ENCODE measurements at places on chromosomes 6 and 20.

GRCh38 chr6:53119772-53120409, 28.8 kb downstream of the GCM1 start:
- DNase-seq = peak; percentile 23

DNA sequence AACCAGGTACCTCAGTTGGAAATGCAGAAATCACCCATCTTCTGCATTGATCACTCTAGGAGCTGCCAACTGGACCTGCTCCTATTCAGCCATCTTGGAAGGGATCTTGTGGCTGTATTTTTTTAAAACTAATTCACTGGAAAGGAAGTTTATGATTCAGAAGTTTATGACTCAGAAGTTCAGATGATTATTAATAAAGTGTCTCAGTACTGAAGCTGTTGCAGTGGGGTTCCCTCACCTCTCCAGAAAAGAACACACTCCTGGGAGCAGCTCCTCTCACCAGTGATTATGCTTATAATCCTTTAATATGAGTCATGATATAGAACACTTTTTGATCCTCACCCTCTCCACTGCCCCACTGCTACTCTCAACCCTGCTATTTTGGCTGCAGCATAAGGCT, 291.2 kb upstream of the HS3ST5 start:
- peak; percentile 31 for DNase-seq

DNA sequence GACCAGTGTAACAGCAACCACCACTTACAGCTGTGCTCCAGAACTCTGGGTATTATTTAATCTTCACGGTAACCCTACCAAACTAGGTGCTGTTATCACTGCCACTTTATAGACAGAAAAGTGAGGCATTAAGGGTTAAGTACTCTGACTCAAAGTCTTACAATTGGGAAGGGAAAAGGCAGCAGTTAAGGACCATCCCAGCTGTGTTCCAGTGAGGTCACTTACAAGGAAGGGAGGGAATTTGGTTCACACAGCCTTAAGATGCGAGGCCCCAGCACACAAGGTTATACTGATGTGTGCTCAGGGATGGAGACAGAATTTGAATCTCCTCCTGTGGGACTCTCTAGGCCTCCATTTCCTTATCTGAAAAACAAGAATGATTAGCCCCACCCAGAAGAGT, 46.7 kb downstream of the TRERF1 start:
- DNase-seq = peak; percentile 56

DNA sequence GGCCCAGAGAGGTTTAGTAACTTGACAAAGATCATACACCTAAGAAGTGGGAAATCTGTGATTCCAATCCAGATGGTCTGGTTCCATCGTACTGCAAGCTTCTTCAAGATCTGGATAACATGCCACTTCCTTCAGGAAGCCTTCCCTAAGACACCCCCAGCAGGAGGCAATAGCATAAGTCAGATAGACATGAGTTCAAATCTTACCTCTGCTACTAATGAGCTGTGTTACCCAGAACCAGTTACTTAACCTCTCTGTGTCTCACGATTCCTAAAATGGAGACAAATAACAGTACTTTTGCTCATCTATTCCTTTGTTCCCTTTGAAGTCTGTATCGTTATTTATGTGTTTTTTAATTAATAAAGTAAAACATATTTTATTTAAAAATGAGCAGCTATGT, 22.3 kb upstream of the OCSTAMP start:
- DNase-seq = no peak

- DNase-seq = peak; percentile 99
Measured at GRCh38 chr6:22880686-22881433, 311.5 kb downstream of the HDGFL1 start.

DNA sequence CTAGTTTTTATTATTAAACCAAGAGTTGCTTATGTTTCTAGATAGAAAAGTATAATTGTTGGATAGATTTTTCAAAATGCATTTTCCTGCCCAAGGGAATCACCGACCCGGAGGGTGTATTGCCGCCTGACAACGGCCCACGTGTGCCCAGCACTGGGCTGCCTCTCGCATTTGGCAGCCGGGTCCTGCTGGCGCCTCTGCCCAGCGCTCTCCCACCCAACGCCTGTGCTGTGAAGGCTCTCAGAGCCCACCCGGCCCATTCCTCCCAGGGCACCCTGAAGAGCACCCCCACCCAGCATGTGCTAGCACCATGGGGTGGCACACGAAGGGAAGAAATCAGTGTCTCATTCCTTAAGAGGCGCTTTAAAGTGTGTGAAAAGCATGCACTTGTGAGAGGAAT, 88.3 kb upstream of the AFDN start:
- DNase-seq = no peak

DNA sequence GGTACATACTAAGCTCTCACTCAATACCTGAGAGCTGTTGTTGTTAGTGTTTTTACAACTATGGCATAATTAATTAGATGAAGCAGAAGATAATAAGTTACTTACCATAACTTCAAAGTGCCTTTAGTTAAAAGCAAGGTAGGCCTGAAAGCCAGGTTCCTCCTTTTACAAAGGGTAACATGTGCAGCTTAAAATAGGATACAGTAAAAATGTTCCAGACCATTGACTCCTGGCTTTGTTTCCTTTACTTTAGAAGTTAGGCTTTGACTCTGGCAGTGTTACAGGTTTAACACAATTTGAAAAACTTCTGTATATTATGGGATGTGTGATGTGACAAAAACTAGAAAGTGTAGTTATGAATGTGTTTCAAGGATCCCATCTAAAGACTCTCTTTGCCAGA, 522.5 kb downstream of the EPM2A start:
- no peak for DNase-seq

DNA sequence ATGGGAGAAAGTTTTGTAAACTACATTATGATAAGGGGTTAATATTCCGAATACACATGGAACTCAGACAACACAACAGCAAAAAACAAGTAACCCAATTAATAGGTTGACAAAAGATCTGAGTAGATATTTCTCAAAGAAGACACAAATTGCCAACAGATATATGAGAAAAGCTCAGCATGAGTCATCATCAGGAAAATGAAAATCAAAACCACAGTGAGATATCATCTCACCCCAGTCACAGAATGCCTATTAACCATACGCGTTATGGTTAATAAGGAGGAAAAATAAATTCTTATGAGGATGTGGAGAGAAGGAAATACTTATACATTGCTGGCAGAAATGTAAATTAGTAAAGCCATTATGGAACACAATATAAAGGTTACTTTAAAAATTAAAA, 695.0 kb downstream of the COL12A1 start:
- DNase-seq = peak; percentile 49

DNA sequence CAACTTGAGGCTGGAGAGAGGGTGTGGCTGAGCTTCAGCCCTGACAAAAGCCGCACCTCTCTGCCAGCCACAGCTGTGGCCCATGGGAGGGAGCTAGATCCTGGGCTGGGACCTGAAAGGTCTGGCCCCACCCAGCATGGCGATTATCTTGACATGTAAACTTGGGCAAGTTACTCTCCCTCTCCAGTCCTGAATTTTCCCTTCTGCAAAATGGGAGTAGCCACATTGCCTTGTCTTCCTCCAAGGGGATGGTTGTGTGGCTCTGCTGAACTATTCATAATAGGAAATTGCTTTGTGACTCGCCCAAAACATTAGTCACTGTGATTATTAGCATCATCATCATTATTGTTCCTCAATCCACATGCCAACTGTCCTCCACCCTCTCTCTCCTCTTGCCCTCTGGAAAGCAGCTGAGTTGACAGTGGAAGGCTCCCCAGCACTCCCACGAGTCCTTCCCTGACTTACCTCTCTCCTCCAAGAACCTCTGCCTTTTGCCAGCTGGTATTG, 23.0 kb upstream of the RBPJL start:
- DNase-seq = no peak

- DNase-seq = no peak
Measured at GRCh38 chr20:63772781-63773518, 33.4 kb downstream of the SLC2A4RG start.

- DNase-seq = no peak
Measured at GRCh38 chr6:8859501-8859900, 424.2 kb upstream of the SLC35B3 start.

DNA sequence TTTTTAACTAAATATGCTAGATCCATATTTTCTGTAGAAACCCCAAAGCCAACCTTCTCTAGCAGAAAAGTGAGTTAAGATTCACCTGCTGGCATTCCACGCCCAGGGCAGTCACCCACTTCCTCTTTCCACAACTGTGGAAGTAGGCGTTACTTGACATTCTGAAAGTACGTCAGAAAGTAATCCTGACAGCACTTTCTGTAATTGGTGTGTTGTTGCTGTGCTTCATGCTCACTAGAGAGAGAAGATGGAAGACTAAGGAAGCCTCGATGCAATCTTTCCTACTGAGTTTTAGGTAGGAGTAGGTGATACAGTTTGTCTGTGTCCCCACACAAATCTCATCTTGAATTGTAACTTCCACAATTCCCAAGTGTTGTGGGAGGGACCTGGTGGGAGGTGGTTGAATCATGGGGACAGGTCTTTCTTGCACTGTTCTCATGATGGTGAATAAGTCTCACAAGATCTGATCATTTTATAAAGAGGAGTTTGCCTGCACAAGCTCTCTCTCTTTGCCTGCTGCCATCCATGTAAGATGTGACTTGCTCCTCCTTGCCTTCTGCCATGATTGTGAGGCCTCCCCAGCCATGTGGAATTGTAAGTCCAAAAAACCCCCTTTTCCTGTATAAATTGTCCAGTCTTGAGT, 101.1 kb downstream of the MAP3K7 start:
- no peak for DNase-seq

- DNase-seq = peak; percentile 76
Measured at GRCh38 chr6:125232466-125232865, 69.3 kb downstream of the HDDC2 start.

GRCh38 chr6:121760191-121760590, 324.7 kb downstream of the GJA1 start:
- no peak for DNase-seq

GRCh38 chr6:17059850-17060249, 42.0 kb upstream of the STMND1 start:
- no peak for DNase-seq

- no peak for DNase-seq
Measured at GRCh38 chr6:137471986-137472385, 22.2 kb downstream of the OLIG3 start.

GRCh38 chr20:41443691-41444090, 77.1 kb upstream of the EMILIN3 start:
- no peak for DNase-seq

DNA sequence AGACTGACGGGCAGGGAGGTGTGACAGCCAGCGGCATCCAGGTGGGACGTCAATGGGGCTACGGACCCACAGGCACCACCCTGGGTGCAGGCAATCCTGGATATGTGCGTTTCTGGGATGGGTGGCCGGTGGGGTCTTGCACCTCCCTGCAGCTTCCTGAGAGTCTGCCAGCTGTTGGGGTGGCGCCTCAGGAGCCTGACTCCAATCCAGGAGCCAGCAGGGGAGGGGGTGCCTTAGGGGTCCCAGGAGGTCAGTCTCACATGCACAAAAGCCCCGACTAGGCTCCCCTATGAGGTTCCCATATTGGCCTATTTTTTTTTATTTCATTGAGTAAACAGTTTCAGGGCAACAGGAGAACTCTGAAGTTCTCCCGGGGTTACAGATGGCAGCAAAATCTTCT, 73.3 kb downstream of the GINS1 start:
- DNase-seq = no peak

- peak; percentile 77 for DNase-seq
Measured at GRCh38 chr6:111823831-111824607, 49.2 kb downstream of the FYN start.

GRCh38 chr6:103675807-103676406, 1183.8 kb downstream of the HACE1 start:
- no peak for DNase-seq

GRCh38 chr20:46799781-46800408, 90.4 kb downstream of the SLC2A10 start:
- DNase-seq = no peak

DNA sequence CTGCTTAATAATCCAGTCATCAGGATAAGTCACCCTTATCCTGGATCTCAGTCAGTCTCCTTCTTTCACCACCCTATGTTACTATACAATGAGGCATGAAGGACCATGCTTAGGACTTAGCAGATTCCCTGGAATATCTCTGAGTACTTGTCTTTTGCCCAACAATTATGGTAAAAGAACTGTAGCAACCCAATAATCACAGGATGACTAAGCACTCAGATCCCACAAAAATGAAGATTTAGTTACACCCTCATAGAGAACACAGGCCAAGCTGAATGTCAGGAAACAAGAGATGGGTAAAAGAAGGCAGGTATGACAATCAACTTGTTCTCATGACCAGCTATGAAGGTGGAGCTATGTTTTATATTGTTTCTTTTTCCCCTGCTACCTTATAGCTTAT, 91.4 kb downstream of the EDN1 start:
- peak; percentile 36 for DNase-seq

- no peak for DNase-seq
Measured at GRCh38 chr20:48153523-48153922, 368.2 kb upstream of the SULF2 start.

GRCh38 chr6:37373822-37374471, 20.2 kb downstream of the RNF8 start:
- DNase-seq = peak; percentile 19

- no peak for DNase-seq
Measured at GRCh38 chr6:151674578-151674977, 132.9 kb upstream of the ESR1 start.

DNA sequence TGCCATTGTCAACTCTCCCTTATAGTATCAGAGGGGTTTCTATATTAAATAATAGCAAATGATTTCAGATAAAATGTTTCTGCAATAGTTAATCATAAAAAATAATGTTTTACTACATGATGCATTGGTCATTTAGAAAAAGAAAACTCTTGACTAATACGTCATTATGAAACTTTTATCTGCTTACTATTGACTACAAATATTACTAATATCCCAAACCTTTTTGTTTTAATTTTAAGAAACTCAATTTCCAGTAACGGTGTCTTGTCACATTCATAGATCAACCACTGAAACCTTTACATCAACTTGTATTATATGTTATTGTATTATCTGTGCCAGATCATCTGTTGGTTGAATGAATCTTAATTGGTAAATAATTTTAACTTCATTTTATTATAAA, 482.9 kb upstream of the SLC35B3 start:
- no peak for DNase-seq

DNA sequence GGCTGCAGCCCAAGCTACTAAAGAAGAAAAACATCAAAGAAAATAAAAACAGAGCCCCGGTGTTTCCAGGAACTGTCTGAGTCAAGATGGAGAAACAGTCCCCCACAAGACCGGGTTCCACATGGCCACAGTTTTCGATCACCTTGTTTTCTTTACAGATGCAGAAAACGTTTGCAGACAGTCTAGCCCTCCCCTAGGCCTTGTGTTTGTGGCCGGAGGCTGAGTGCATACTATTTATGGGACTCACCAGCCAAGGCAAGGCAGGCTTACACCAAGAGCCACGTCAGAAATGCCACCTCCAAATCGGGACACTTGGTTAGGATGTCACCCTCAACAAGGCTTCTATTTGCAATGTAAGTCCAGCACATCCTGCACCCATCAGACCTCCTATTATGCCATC, 97.3 kb downstream of the BMP7 start:
- no peak for DNase-seq

GRCh38 chr6:22819209-22819608, 249.8 kb downstream of the HDGFL1 start:
- no peak for DNase-seq

GRCh38 chr20:32231245-32231644, 23.6 kb downstream of the POFUT1 start:
- DNase-seq = no peak
